ENCODE measurements at places on chromosomes 6 and 20.

- DNase-seq = no peak
These were observed 79.4 kb upstream of the NRN1 start for GRCh38 chr6:6085928-6086668.

GRCh38 chr6:109076377-109076776 is 18.3 kb downstream of the SESN1 start:
- no peak for DNase-seq

- DNase-seq = no peak
These were observed 34.6 kb downstream of the RNF146 start for GRCh38 chr6:127301199-127301700.

GRCh38 chr6:119934816-119935215 is 585.3 kb upstream of the MAN1A1 start:
- DNase-seq = no peak

- DNase-seq = peak; percentile 90
These were observed 3.1 kb downstream of the MMP9 start for GRCh38 chr20:46011631-46012482.

DNA sequence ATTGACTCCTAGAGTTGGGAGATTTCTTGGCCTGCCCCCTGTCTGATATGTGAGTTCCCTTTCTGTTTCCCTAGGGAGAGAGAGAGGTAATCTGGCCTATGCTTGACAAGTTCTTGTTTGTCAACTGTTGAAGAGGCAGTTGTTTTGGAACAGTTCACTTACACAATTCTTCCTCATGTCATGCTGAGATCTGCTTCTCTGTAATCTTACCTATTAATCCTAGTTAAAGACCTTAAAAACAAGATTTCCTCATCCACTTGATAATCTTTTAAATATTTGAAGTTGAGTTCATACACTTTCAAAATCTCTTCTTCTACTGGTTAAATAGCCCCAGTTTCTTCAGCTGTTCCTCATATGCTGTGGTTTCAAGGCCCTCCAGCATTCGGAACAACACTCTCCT is 89.9 kb downstream of the FIG4 start:
- no peak for DNase-seq

DNA sequence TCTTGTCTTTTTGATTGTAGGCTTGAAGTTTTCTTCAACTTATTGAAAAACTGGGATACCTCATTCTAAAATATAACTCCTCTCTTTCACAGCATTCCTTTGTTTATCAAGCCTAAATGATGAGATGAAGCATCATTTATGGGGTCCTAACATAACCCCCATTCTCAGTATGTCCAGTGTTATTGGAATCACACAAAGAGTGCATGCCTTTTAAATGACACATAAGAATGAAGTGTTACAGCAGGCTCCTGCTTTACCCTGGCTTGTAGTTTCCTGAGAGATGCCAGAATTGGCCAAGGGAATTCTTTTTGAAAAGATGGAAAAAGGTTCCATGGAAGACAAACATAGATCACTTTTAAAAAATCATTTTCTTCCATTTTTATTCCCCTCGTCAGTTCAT is 502.4 kb downstream of the BCKDHB start:
- DNase-seq = no peak

- no peak for DNase-seq
These were observed 242.9 kb downstream of the SYNE1 start for GRCh38 chr6:152394303-152394702.

GRCh38 chr6:16048221-16048620 is 80.7 kb upstream of the MYLIP start:
- DNase-seq = no peak

- no peak for DNase-seq
These were observed 1.2 kb downstream of the IFNGR1 start for GRCh38 chr6:137217801-137218472.

Data from SK-N-DZ (cell line).